ENCODE measurements at places on chromosomes 3 and 15.

DNA sequence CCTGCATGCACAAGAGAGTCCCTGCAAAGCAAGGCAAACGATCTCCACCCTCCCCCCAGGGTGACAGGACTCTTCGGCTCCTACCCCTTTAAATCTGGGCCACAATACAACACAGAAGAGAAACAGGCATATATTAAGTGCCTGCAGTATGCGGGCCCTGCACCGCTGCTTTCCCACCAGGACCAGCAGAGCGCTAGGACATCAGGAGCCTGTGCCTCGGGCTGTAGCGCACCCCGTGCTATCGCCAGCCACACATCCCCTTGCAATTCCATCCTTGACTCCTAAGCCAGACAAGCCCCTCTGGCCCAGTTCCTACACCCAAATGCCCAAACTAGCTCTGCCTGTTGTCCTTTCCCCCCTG lies 4.1 kb downstream of the GALNT15 start:
- no peak for DNase-seq

- DNase-seq: no peak
Observed at GRCh38 chr3:52563984-52564383, 27.6 kb downstream of the UQCC5 start.

DNA sequence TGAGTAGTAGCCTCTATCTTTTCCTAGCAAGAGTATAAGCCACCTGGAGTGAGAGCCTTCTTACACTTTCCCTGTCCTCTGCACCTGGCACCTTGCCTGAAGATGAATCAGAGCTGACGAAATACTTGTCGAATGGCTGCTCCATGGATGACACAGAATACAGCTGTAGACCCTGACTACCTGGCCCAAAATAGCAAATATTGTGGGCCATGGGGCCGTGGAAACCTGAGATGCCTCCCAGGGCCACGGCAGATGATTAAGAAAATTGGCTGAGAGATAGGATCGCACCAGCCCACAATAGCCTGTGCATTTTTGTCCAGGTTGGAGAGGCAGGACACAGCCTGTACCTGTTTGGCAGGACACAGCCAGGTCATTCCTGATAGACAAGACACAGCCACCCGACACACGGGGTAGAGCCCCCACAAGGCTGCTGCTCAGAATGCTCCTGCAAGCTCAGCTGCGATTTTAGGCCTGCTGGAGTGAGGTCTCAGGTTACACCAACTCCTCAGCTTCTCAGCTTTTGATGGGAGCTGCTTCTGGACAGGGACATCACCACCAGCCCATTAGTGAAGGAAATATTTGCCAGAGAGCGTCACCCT lies 22.9 kb upstream of the TPM1 start:
- peak; percentile 67 for DNase-seq

- no peak for DNase-seq
Observed at GRCh38 chr15:50077651-50078050, 41.4 kb downstream of the ATP8B4 start.

DNA sequence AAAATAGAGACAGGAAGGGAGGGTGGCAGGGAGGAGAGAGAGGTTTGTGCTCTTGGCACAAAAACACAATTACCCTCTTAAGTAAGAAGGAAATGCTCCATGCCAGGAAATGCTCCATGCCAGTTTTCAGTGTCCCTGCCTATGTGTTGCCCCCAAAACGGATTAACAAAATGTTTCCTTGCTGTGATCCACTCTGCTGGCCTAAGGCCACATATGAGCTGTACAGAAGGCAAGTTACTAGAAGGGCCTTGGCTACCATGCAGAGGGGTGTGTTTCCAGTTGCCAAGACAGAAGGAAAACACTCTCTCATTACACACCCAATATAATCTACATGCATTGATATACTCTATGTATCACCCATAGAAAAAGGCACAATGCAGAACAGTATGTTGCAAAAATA lies 98.2 kb upstream of the PTPRG start:
- DNase-seq: no peak

DNA sequence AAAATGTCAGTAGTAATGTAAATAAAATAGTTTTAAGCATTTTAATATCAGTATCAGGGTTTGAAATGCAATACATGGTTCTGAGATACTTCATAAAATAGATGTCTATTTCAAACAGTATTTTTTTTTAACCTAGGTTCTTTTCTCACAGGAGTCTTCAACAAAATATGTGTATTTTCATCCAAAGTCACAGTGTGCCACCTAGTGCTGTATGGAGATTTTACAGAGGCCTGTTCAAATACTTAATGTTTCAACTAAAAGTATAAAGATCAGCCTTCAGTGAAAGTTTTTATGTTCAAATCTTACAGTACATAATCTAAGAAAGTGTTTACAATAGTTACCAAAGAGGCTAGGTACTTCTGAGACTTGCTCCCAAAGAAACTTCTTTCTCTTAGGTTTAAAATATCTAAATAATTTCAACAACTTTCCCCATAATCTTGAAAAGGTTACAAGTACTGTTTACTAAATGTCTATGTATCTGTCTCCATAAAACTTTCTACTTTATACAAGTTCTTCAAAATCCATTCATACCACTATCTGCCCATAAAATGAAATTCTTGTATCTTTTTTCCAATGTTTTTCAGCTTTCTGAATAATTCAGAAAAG lies 38.3 kb downstream of the SCAPER start:
- peak; percentile 17 for DNase-seq

- DNase-seq: no peak
Observed at GRCh38 chr3:16338999-16339398, 74.0 kb downstream of the OXNAD1 start.

GRCh38 chr15:73569361-73569760 lies 63.8 kb downstream of the NPTN start:
- DNase-seq: no peak

GRCh38 chr3:38121451-38121831 lies 15.5 kb downstream of the ACAA1 start:
- peak; percentile 32 for DNase-seq

DNA sequence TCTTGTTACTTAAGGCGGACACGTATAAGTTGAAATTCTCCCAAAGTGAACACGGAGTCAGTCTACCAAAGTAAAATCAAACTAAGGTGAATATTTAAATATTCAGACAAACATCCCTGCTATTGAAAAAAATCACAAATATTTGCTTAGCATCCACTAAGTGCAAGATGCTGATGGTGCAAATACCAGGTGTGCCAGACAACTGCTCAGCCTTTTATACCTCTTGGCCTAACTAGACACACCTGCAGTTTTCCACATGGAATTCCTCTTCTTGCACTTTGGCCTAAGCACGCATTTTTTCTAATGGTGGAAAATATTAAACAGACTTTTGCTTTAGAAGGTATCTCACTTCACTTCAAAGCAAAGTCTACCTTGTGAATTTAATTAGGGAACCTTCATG lies 84.1 kb upstream of the ICE2 start:
- no peak for DNase-seq

- no peak for DNase-seq
Observed at GRCh38 chr3:71614869-71615268, 31.3 kb upstream of the FOXP1 start.

Data from H7 (cell line).